ENCODE measurements at places on chromosomes 4 and X.

GRCh38 chr4:41000356-41000755, 214.0 kb downstream of the APBB2 start:
- DNase-seq, result no peak

GRCh38 chrX:114798907-114799306, 215.0 kb downstream of the HTR2C start:
- DNase-seq, result no peak

GRCh38 chr4:144597171-144597570, 48.8 kb upstream of the HHIP start:
- DNase-seq, result no peak

DNA sequence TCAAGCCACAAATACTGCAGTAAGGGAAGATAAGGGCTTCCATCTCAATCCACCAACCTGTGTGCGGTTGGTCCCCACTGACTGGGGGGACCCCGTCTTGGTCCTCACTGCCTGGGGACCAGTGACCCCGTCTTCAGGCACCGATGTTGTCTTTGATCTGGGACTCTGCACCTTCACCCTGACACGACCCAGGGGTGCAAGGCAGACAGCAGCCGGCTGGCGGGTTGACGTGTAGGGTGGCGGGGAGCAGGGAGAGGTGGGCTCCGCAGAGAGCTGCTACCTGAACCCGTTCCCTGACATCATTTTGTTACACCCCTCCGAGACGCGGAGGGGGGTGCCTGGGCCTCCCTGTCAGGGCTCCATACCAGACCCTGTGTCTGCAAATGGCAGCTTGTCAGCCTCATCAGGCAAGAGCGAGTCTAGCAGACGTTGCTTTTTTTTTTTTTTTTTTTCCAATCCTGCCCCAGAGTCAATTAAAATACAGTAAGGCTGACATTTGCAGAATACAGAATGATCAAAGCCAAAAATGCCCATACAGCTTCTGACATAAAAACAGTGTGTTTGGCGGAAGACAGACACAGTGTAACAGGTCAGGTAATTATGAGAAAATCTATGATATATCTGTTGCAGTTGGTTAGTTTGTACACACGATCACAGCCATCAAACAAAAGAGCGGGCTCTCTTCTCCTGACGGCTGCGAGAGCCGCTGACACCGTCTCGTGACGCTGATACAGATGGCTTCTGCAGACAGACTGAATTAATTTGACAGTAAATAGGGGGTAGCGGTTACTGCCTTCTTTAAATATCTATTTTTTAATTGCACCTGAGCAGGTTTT, 118.6 kb downstream of the CRLF2 start:
- no peak for DNase-seq

DNA sequence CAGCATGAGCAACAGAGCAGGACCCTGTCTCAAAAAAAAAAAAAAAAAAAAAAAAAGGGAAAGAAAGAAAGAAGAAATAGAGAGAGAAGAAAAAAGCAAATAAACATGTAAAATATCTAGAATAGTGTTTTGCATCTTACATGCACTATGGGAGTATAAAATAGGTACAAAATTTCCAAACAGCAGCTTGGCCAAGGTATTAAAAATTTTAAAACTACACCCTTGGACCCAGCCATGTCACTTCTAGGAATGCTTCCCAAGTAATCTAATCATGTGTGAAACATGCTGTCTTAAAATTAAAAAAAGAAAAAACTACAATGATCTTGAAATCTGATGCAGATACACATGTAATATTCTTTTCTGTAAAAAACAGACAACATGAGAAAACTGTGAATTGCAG, 21.6 kb downstream of the IRF2 start:
- no peak for DNase-seq
